ENCODE measurements at places on chromosomes 5 and 9. TPM values are rescaled to one million over a fixed set of nuclear protein-coding genes. Genes with fewer than 3 reads are reported as not detected.

GRCh38 chr5:170503990-170504596 lies at the start of gene KCNIP1:
Gene KCNIP1 (plus strand): TSS chr5:170504020.
- DNase-seq, result no peak

DNA sequence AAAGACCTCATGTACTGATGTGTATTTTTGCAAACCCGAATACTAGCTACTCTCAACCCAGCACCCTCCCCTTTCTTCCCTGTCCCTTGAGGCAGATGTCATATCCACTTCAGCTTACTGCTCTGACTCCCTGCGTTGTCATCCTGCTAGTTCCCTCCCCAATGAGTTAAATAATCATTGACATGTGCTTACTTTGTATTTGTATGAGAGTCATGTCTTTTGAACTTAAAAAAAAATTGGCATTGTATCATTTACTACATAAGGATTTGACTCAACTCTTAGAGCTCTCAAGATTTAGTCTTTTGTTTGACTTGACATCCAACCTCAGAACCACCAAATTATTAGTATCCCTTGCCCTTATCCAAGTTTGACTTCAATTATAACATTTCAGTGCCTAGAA lies 219.7 kb upstream of the TUT7 start:
- no peak for DNase-seq

The AQP3 gene
- 27.7 TPM for total RNA-seq

The ELOVL7 gene
- total RNA-seq, result 5.6 TPM

GRCh38 chr9:116468793-116469527 lies 218.1 kb upstream of the TRIM32 start:
- no peak for DNase-seq

DNA sequence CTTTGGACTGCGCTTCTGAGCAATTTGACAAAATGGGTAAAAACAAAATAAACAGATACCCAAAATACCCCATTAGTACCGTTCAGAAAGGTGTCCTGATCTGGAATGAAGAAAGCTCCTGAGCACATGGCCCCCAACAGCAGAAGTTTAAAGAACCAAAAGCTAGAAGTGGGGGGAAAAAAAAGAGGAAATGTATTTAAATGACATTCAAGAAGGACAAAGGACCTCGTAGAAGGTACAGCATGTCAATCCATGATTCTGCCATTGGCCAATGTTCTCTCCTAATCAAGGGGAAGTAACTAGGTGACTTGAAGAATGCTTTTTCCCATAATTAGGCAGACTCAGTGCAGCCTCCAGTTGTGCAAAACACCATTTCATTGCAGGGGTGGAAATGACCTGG lies 78.6 kb downstream of the SERINC5 start:
- no peak for DNase-seq

DNA sequence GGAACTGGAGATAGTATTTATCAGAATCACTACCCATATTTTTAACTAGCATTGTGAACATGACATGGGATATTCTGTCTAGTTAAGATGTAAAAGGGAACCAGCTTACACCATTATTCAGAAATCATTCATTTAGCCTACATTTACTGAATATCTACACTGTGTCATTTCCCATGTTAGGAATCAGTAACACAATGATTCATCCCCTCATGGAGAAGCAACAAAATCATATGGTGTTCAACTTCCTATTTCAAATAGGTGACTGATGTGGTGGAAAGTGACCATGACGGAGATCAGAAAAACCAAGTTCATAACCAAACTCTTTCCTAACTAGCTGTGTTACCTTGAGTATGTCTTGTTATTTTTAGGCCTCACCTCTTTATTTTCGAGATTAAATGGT lies 550.0 kb upstream of the TUSC1 start:
- DNase-seq, result no peak

DNA sequence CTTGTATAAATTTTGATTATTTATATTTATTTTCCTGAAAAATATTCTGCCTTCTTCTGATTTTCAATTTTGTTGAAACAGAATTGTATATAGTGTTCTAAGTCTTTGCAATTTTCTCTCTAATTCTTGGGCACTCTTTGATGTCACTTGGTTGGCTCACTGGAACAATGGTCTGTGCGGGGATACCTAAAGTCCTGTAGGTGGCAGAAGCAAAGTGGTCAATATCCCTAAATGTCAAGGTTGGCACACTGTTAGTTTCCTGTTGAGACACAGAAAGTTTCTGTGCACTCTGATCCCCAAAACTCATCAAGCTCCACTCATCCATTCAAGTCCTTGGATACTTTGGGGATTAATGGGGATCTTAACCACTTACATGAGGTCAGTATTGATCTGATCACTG lies 480.8 kb upstream of the CCNG1 start:
- DNase-seq, result no peak

- DNase-seq, result no peak
Measured at GRCh38 chr5:50655810-50656205, 10.6 kb upstream of the PARP8 start.

DNA sequence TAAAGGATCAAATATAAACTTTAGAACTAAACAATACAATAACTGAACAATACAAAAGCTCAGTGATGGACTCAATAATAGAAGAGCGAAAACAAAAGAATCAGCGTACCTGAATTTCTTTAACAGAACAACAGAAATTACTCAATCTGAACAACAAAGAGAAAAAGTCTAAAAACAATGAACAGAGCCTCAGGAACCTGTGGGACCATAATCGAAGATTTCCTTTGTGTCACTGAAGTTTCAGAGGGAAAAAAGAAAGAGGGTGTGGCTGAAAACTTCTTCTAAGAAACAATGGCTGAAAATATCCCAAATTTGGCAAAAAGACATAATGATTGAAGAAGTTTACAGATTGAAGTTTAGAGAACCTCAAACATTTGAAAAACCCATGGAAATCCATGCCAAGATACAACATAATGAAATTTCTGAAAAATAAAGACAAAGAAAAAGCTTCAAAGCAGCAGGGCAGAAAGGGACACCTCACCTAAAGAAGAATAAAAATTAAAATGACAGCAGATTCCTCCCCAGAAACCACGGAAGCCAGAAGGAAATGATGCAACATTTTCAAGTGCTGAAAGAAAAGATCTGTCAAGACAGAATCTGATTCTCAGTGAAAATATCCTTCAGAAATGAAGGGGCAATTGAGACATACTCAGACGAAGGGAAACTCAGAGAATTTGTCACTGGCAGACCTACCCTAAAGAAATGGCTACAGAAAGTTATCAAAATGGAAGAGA lies 288.8 kb downstream of the ARL15 start:
- DNase-seq, result no peak

- no peak for DNase-seq
Measured at GRCh38 chr9:81823672-81824554, 104.3 kb upstream of the SPATA31D4 start.

The TEX48 gene
- not detected for total RNA-seq

DNA sequence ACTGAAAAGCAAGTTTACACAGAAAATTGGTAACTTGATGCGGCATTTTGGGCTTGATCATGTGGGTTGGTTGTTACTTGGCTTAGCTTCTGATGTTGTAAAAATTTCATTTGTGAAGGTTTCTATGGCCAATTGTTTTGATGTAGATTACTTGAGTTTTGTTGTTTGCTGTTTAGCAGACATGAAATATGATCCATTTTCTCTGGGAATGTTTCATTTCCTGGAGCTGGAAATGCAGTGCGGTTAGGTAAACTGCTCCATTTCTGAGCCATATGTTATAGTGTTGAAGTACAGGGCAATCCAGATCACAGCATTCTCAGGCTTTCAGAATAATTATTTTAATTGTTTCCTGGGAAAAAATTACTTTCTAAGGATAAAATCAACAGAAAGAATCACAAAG lies 396.9 kb downstream of the ENC1 start:
- no peak for DNase-seq

The GBGT1 gene
- 25.1 TPM for total RNA-seq

DNA sequence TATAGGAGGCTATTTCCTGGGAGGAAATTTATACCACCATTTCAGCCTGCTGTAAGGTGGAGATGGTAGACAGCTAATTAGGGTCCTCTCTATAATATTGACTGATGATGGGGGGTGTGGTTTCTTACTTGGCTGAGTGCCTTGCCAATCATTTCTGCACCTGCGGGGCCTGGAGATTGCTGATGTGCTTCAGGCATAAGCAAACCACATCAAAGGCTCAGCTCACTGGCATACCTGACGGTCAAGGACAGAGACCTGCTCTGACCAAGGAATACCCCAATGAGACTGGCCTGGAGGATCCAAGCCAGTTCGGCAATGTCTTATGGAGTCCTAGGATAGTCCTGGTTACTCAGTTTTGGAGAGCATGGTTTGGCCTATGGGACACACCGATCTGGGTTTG lies 29.5 kb downstream of the ANKH start:
- no peak for DNase-seq

- no peak for DNase-seq
Measured at GRCh38 chr5:51172903-51173626, 210.2 kb upstream of the ISL1 start.

- DNase-seq, result no peak
Measured at GRCh38 chr5:143204474-143205246, 198.8 kb downstream of the NR3C1 start.

DNA sequence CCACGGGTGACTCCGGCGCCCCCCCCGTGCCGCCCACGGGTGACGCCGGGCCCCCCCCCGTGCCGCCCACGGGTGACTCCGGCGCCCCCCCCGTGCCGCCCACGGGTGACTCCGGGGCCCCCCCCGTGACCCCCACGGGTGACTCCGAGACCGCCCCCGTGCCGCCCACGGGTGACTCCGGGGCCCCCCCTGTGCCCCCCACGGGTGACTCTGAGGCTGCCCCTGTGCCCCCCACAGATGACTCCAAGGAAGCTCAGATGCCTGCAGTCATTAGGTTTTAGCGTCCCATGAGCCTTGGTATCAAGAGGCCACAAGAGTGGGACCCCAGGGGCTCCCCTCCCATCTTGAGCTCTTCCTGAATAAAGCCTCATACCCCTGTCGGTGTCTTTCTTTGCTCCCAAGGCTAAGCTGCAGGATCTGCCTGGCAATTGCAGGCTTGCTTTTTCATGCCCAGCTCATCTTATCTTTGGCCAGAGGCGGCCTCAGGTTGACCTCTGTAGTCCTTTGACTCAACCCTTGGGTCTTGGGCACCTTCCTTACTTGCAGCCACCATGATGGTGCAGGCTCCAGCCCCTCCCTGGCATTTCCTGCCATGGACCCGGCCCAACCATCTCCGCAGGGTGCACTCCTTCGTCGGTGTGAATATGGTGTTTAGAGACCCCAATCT lies 9.8 kb downstream of the CEL start:
- DNase-seq, result no peak

- DNase-seq, result no peak
Measured at GRCh38 chr9:21326526-21327139, 8.6 kb downstream of the KLHL9 start.

GRCh38 chr9:28916348-28916747 lies 1343.1 kb upstream of the C9orf72 start:
- no peak for DNase-seq

GRCh38 chr9:11973011-11973410 lies 720.2 kb upstream of the TYRP1 start:
- DNase-seq, result no peak

- DNase-seq, result no peak
Measured at GRCh38 chr5:92565673-92566072, 1015.3 kb downstream of the NR2F1-AS1 start.

DNA sequence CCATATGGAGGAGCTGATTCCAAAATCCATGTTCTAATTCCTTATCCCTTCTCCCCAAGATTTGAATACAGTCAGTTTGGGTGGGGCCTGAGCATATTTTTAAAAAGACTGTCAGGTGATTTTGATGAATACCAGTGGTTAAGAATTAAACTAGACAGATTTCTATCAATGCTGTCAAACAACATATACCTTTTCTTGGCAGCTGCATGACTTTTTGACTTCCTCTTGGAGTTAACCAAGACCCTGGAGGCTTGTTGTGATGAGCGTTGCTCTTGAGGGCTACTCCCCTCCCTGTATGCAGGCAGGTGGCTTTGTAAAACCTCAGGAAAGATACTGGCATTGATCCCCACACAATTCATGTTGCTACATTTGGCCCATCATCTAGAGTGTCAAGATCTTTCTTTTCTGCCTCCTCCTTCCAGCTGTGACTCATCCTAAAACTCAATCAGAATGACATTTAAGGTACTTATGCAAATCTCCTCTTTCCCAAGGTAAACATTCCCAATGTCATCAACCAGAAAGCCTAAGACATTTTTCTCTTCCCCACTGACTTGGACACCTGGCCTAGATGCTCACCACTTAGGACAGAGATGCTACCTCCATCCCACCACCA lies 61.7 kb downstream of the PPP2R2B start:
- no peak for DNase-seq

DNA sequence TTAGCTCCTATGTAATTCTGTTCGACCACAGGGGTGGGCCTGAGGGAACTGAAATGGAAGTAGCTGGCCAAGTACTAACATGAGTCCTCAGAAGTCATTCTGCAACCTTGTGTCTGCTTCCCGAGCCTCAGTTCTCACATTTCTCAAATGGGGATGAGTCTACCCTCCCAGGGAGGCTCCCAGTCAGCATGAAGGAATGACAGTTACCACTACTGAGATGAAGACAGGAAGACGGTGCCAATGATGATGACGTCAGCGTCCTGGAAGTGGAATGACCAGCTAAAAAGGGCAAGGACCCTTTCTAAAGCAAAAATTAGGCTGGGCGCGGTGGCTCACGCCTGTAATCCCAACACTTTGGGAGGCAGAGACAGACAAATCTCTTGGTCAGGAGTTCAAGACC lies 6.8 kb downstream of the PIP5KL1 start:
- DNase-seq, result no peak

DNA sequence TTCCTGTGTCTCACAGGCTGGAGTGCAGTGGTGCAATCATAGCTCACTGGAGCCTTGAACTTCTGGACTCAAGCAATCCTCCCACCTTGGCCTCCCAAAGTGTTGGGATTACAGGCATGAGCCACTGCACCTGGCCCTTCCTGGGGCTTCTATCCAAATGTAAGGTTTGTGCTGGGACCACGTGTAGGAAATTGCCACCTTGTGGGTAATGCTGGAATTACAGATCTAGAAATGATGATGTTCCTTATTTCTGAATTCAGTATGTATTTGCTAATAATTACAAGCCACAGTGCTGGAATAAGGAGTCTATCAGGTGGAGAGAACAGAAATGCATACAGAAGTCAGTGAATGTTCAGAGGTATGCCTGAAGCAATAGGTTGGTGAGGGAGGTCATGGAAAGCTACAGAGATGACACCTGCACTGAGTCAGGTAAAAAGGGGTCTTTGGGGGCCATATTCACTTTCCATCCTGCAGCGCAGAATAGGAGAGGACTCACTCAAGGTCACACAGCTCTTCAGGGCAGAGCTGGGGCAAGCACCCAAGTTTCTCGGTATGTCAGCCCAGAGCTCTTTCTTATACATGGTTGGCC lies 8.8 kb upstream of the IGFBPL1 start:
- DNase-seq, result no peak

The PCDHGB1 gene
- 1.3 TPM for total RNA-seq

GRCh38 chr9:82781921-82782392 lies 281.0 kb downstream of the RASEF start:
- no peak for DNase-seq

DNA sequence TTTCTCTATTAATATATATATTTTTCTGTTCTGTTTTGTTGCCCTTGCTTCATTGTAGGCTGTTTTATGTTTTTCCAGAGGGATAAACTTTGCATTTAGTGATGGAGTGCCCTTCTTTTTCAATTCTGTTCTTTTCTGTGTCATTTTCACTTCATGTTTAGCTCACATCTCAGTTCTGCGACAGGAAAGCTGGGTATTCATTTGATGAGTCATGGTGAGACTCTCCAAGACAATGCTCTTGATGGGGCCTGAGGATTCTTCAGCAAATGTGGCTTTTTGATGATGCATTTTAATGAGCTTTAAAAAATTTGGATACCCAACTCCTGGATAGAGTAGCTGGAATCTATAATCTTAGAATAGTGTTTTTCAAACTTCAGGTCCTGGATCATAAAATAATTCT lies 56.5 kb upstream of the SPATA31D4 start:
- no peak for DNase-seq

The IL3 gene
- total RNA-seq, result not detected

The SV2C gene
- total RNA-seq, result not detected

- no peak for DNase-seq
Measured at GRCh38 chr5:33433303-33434240, 7.2 kb upstream of the TARS1 start.
